COLO829 (cell line): ENCODE measurements at places on chromosomes 5 and 9.

DNA sequence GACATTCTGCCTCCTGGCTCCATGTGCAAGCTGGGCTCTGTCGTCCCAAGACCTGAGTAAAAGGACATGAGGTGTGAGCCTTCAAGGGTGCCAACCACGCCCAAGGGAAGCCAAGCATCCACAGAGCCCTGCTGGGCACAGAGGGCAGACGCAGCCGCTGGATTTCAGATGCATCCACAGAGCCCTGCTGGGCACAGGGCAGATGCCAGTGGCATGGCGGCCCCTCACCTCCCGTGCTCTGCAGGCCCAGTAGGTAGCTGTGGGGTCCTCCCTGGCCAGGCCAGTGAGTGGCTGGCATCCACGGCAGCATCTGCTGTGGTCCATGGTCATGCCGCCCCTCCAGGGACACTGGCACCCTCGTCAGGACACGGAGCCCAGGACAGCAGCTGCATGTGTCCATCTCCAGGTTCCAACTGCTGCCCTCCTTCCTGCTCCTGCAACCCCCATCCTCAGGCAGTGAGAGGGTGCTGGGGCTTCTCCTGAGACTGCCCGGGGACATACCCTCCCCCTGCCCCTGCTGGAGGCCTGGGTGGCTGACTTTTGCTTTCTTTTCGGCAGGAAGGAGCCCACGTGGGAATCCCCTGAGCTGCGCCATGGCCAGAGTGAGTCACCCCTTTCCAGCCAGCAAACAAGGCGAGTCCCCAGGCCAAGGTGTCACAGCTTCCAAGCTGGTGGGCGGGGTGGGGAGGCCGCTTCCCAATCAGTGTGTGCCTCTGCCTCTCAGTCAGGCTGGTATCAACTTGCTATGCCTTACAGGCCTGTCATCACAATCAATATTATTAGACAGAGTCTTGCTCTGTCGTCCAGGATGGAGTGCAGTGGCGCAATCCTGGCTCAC is 4.0 kb upstream of the TRAF2 start:
- DNase-seq = peak; percentile 85

DNA sequence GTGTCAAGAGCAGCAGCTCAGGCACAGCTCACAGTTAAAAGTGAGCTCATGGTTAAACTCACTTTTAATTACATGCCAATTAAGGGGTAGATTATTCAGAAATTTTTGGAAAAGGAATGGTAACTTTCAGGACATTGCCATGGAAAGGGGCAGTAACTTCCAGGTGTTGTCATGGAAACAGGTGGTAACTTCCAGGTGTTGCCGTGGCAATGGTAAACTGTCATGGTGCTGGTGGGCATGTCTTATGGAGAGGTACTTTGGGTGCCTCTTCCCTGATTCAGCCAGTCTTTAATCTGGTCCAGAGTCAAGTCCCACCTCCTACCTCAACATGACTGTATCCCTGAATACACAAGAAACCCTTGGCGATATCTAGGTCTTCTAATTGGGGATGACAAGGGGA is 223.2 kb upstream of the TAS2R1 start:
- no peak for DNase-seq

- DNase-seq = peak; percentile 12
These were observed 156.9 kb downstream of the PAM start for GRCh38 chr5:102911973-102912372.

DNA sequence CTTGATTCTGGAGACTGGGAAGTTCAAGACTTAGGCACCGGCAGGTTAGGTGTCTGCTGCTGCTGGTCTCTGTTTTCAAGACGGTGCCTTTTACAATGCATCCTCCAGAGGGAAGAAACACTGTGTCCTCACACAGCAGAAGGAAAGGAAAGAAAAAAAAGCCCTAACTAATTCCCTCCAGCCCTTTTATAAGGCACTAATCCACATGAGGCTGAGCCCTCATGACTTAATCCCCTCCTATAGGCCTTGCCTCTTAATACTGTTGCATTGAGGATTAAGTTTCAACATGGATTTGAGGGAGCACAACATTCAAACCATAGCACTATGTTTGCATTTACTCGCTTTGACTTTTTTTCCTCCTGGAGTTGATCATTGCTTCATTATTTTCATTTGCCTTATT is 585.9 kb downstream of the TLR4 start:
- no peak for DNase-seq
